ENCODE measurements at places on chromosomes 11 and 22. TPM values are rescaled to one million over a fixed set of nuclear protein-coding genes. Genes with fewer than 3 reads are reported as not detected.

The PRG2 gene
- 1.0 TPM for total RNA-seq

The MEN1 gene
- total RNA-seq = 7.5 TPM

DNA sequence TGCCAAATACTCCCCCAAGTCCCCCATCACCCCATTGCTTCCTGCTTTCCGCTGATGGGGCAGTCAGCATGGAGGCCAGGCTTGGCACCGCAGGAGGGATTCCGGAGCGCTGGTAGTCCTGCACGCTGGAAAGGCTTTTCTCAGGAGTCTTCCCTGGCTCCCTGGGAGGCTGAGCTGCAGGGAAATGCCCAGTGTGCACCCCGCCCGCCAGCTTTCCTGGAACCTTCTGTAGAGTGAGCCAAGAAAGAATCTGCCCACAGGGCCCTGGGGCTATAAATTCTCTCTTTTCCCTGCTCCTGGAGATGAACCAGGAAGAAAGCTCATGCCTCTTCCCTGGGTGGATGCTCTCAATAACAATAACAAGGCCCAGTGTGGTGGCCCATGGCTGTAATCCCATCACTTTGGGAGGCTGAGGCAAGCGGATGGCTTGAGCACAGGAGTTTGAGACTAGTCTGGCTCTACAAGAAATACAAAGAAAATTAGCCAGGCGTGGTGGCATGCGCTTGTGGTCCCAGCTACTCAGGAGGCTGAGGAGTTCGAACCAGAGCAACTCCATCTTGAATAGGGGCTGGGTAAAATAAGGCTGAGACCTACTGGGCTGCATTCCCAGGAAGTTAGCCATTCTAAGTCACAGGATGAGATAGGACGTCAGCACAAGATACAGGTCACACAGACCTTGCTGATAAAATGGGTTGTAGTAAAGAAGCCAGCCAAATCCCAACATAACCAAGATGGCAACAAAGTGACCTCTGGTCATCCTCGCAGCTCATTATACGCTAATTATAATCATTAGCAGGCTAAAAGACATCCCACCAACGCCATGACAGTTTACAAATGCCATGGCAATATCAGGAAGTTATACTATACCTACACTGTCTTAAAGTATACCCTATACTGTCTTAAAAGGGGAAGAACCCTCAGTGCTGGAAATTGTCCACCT, 46.4 kb upstream of the FTH1 start:
- no peaks in the 10 kb centered on the region for H3K36me3 ChIP-seq
- no peak overlapping the region for H3K4me3 ChIP-seq
- no peak for DNase-seq
- H3K27me3 ChIP-seq = no peaks in the 10 kb centered on the region

The MS4A7 gene
- 7.4 TPM for total RNA-seq

The PARVB gene
- total RNA-seq = 42.7 TPM

- peak overlapping the region; percentile 74 for H3K4me3 ChIP-seq
- peaks cover 12% of the 10 kb centered on the region for H3K36me3 ChIP-seq
- no peaks in the 10 kb centered on the region for H3K27me3 ChIP-seq
- H3K27ac ChIP-seq = peak overlapping the region; percentile 42
These were observed 2.1 kb downstream of the CERK start for GRCh38 chr22:46735747-46736608.

The OR51B4 gene
- 0.09 TPM for total RNA-seq
